Large intestine (tissue), 12 donors: ENCODE measurements at places on chromosomes 11 and 22. TPM values are rescaled to one million over a fixed set of nuclear protein-coding genes. Genes with fewer than 3 reads are reported as not detected.

DGAT2 gene
- polyA plus RNA-seq, result 70.2 TPM

DNA sequence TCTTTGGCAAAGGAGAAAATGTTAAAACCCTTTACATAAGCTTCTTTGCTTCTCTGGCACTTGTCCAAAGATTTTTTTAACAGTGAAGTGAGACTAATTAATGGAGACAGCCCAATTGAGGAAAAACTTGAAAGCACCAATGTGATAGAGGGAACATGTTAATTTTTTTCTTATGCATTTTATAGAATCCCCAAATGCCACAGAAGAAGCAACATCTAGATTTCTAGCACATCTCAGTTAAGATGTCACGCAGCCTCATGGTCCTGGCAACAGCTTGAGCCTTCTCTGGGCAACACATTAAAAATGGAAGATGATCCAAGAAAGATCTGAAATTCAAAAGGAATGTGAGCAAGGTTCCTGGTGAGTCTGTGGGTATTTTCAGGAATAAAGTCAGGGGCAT is 48.5 kb downstream of the PACSIN2 start:
- no peak for DNase-seq

MTA2 gene
- polyA plus RNA-seq, result 51.6 TPM

- DNase-seq, result no peak
Measured at GRCh38 chr11:38824573-38824972, 2226.5 kb upstream of the RAG2 start.

KCNJ4 gene
- polyA plus RNA-seq, result 2.1 TPM

GSTT2 gene
- polyA plus RNA-seq, result 0.22 TPM

DNA sequence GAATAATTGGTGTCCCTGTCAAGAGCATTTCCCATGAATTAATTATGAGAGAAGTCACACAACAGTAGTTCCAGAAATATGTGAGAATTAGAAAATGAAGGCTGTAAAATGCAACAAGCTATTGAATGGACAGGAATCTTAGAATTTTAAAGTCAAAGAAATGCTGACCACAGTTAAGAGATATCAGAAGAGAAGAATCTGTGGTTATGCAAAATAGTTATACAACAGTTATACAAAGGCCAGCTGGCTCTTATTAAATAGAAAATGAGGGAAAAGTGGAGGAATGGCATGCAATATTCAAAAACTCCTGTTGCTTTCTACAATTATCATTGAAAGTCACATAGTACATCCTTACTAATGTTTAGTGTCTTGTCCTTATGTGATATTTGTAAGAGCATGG is 27.4 kb downstream of the CASP12 start:
- DNase-seq, result no peak

DNA sequence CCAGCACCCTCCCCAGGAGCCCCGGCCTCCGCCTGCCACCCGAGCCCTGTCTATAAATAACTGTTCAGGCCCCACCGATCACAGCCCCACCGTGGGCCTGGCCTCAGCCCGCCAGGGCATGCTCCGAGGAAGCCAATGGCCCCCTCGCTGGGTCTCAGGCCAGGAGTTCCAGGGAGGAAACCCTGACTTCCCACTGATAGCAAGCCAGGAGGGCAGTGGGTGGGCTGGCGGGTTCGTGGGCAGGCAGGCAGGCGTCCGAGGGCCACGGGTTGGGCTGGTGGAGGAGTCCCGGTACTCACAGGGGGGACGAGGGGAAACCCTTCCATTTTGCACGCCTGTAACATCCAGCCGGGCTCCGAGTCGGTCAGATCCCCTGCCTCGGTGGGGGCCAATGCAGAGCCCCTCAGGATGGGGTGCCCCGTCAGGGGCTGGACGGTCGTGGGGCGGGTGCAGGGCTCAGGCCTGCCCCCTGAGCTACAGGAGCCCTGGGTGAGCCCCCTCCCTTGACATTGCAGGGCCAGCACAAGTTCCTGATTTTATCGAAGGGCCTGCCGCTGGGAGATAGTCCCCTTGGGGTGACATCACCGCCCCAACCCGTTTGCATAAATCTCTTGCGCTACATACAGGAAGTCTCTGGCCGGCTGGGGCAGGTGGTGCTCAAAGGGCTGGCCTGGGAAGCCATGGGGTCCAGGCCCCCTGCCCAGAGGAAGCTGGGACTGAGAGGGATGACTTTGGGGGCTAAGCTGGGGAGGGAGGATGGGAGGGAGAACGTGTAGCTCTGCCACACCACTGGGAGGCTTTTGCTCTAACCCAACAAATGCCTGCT is at the start of gene SPI1:
SPI1 (minus strand) TSS at position 538 of the 826 bp plus-strand sequence; CDS start at position 344, 194 bp downstream.
- DNase-seq, result no peak

DNA sequence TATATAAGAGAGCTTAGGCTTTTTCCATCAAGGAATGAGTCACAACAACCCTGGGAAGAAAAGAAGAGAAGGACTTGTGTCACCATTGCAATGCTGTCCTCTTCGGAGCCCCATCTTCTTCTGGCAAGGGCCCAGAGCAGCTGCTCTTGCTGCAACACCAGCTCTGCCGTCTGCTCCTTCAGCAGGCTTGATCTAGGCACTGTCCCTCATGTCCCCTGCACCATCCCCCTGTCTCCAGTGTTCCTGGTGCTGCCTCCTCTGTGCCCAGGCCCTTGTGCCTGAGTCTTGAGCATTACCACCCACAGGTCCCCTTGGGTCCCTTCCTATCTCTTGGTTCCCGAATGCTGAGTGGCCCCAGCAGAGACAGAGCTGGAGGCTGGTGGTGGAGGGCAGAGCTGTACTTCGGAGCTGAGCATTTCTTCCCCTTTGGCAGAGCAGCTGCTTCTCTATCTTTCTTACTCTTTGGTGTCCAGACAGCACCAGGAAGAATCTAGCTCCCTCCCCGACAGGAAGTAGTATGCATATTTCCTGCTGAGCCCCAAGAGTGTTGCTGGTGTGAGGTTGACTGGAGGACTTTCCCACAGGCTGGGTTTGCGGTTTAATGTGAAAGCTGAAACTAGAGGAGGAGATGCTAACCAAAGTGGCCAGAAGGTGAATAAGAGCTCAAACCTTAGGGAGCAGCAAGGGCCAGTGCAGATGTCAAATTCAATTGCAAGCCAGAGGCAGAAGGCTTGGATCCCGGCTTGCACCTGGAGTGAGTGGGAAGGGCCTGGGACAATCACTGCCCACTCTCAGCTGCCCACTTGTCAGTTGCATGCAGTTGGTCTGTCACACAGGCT is 27.8 kb downstream of the WEE1 start:
- DNase-seq, result no peak

- DNase-seq, result no peak
Measured at GRCh38 chr11:2586087-2586792, 113.6 kb downstream of the KCNQ1OT1 start.

DNA sequence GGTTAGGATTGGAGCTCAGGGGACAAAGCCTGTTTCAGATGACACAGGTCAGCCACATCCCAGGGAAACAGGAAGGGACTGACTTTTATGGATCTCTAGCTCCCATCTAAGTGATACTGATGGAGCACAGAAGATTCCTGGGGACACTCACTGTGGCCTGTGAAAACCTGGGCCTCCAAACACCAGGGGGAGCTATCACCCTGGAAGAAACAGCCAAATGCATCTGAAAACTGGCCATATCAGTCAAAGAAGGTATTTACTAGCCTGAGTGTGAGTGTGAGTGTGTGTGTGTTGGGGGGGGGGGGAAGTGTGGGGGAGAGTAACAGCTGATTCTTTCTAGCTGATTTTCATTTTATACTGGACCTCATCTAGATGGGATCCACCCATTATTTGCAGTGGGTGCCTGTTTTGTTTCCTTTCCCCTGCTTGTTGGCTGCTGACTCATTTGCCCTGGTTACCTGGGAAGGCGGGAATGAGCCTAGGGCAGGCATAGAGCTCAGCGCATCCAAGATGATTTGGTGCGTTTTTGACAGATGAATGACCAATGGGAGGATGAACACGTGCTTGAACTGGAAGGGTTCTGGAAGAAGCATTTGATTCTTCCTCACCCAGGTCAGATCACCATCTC is 284.0 kb downstream of the KIRREL3 start:
- peak; percentile 7 for DNase-seq

GRCh38 chr11:95042906-95043305 is 6.3 kb upstream of the KDM4F start:
- no peak for DNase-seq

ARVCF gene
- 21.8 TPM for polyA plus RNA-seq

MS4A15 gene
- 0.04 TPM for polyA plus RNA-seq

DNA sequence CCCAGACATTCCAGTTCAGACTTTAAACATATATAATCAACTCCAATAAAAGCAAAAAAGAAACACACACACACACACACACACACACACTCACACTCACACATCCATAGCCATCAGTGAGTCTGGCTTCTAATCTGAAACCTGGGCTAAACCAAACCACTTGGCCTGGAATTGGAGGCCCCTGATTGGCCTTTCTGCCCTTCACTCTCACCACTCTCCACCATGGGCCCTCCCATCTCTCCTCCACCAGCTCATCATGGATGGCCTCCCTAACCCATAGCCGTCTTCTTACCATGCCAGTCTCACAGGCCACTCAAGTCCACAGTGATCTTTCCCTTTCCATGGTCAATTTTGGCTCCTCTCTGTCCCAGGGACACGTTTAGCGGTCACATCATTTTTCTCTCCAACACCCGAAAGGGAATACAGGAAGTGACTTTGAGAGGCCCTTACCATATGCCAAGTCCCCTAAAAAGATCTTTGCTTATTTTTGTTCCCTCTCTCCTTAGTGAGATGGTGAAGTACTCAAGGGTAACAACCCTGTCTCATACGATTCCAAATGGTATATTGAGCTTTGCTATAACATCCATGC is 66.6 kb downstream of the ENDOD1 start:
- DNase-seq, result no peak

CXCR5 gene
- 0.07 TPM for polyA plus RNA-seq

DNA sequence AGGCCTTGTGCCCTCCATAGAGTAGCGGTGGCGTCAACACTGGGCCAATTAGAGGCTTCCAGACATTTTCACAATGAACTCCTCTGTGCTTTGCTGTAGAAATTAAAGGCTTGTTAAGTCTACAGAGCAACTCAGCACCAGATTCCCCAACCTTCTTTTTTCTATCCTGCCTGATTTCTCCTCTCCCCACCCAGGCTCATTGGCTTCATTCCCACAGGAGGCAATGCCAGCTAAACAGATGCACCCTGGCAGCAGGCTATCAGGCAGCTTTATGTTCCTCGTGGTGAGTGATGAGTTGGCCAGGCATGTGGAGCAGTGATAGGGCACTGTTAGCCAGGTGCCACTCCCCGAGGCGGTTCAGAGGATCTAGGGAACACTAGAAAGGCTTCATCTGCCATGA is 4.8 kb downstream of the DIXDC1 start:
- DNase-seq, result no peak

ESAM gene
- polyA plus RNA-seq, result 15.0 TPM

DNA sequence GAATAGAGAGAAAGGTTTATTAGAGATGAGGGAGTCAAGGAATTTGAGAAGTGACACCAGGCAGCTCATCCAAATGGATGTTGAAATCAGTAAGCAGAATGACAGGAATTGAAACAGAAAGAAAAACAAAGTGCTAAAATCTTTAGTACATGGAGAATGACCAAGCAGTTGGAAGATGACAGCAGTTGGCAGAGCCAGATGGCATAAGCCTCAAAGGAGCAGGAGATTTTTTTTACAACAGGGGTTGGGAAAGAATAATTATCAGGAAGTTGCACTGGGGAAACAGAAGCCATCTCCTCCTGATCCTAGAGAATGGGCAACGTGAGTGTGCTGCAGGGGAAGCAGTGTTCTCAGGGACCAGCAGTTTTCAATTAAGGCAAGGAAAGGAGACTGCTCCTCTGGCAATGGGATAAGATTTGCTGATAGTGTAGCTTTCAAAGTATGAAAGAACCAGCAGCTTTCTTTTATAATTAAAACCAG is 28.9 kb downstream of the RAB39A start:
- DNase-seq, result no peak

DNA sequence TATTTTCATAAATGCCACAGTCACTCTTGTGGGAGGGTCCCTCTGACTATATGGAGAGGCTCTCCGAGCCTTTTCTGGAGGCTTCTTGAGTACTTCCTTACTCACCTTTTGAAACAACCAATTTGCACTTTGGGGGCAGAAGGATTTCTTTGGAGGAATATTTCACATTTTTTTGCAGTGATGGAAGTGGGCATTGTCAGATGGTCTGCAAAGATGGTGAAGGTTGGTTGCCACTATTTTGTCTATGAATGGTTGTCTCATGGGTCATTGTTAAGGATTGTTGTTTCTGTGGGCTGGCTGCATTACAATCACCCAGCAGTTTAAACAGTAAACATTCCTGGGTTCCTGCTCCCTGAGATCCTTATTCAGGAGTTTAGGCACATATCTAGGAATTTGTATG is 388.2 kb downstream of the TMEM135 start:
- DNase-seq, result no peak

DNA sequence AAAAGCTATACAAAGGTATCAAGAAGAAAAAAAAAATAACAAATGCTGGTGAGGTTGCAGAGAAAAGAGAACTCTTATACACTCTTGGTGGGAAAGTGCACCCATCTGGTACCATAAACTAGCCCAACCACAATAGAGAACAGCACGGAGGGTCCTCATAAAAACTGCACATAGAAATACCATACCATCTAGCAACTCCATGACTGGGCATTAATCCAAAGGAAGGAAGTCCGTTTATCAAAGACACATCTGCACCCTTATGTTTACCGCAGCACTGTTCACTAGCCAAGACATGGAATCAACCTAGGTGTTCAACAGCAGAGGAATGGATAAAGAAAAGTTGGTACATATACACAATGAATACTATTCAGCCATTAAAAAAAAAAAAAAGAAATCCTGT is 10.8 kb upstream of the CLDN5 start:
- no peak for DNase-seq

VPREB1 gene
- polyA plus RNA-seq, result 0.24 TPM
